ENCODE measurements at places on chromosomes 13 and 19. TPM values are rescaled to one million over a fixed set of nuclear protein-coding genes. Genes with fewer than 3 reads are reported as not detected.

The HSH2D gene
- total RNA-seq = 1.3 TPM

The PRODH2 gene
- not detected for total RNA-seq

The CDC34 gene
- total RNA-seq = 46.4 TPM

The SYCN gene
- not detected for total RNA-seq

The ICAM3 gene
- 10.1 TPM for total RNA-seq

The ZNF235 gene
- 6.2 TPM for total RNA-seq

The PGLYRP2 gene
- total RNA-seq = not detected

The SIN3B gene
- total RNA-seq = 82.7 TPM

The CLDND2 gene
- 0.87 TPM for total RNA-seq

DNA sequence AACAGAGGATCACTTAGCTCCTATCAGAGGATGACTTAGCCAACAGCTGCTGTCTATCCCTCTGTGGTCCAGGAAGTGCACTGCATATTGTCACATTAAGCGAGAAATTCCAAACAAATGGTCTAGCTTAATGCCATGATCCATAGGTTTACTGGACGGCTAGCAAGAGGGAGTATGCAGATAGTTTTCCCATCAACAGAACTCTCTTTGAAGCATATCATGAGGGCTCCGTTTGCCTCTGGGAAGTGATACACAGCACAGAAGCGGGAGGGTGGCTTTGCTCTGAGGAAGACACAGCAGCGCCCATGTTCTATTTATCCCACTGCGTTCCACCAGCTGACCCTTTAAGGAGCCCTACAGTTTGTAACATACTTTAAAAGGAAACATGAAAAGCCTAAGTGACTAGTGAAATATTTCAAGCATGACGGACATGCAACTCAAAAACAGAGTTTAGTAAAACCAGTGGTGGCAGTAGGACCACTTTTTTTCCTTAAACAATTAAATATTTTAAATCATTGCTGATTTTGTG, 52.7 kb downstream of the COL4A1 start:
- DNase-seq = no peak

GRCh38 chr19:3987619-3988371, 2.5 kb upstream of the EEF2 start:
- DNase-seq = peak; percentile 95

DNA sequence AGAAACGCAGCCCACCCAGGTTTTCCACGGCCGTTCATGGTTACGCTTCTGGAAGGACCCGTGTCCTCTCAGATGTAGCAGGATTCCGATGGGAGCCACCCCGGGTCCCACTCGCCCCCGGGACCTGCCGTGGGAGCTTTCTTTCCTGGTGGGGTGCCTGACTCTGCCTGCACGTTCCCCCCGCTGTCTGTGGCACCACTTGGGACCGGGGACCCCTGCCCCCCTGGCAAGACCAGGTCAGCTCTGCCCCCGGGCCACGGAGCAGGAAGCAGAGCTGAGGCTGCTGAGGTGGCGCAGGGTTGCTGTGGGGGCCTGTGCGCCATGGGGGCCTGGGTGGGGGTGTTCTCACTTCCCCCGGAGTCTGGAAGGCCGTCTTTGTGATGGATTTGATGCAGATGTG, 12.1 kb downstream of the CSNK1G2 start:
- DNase-seq = no peak

DNA sequence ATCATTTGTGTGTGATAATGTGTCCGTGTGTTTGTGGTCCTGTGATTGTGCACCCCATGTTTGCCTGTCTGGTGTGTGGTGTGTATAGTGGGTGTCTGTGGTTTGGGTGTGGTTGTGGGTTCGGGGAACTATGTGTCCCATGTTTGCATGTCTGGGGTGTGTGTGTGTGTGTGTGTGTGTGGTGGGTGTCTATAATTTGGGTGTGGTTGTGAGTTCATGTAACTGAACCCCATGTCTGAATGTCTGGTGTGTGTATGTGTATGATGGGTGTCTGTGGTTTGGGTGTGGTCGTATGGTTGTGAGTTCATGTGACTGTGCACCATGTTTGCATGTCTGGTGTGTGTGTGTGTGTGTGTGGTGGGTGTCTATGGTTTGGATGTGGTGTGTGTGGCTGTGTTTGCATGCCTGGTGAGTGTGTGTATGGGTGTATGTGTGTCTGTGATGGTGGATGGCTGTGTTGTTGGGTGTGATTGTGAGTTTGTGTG, 11.1 kb upstream of the NFIX start:
- DNase-seq = no peak

- no peak for DNase-seq
These were observed 133.6 kb downstream of the COL4A1 start for GRCh38 chr13:110173247-110173818.

DNA sequence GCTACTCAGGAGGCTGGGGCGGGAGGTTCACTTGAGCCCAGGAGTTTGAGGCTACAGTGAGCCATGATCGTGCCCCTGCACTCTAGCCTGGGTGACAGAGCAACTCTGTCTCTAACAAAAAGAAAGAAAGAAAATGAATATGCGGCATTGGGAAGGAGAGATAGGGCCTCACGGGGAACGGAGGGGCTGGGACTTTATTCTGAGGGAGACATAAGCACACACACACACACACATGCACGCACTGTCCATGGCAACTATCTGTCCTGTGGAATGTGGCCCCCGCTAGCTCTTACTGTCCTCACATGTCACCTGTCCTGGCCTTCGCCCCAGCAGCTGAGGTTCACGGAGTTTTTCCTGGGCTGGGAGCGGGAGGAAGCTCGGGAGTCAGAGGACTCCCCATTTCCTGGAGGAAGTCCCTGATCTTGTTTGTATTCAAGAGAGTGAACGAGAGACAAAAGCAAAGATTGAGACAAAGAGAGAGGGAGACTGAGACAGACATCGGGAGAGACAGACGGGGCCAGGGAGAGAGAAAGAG, 654 bp downstream of the STAP2 start:
- no peak for DNase-seq

- DNase-seq = no peak
These were observed 121.2 kb downstream of the PDS5B start for GRCh38 chr13:32707471-32707870.

- DNase-seq = peak; percentile 87
These were observed 2.2 kb downstream of the CXCL17 start for GRCh38 chr19:42440357-42441048.

DNA sequence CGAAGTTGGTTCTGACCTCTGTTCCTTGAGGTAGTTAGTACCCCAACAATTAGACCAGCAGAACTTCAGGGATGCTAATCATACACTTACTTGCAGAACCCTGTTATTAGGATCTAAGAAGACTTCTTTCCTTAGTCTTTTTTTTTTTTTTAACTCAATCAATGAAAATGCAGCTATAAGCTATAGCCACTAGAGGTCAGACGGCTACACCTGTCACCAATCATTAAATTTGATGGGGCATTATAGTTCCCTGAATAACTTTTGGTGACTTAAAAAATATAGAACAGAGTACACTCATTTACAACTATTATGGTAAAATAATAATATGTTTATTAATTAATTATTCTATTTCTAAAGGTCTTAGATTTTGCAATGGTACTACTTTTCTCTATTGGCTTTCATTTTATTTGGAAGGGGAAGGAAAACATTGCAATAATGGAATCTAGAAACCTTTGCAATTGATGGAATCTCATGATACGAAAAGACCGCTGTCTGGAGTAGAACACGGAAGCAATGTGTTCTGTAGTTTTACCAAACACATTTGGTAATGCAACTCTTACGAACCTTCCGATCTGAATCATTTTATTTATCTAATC, 483.2 kb downstream of the DIAPH3 start:
- DNase-seq = no peak

GRCh38 chr13:84684804-84685203, 802.5 kb upstream of the SLITRK1 start:
- DNase-seq = no peak

DNA sequence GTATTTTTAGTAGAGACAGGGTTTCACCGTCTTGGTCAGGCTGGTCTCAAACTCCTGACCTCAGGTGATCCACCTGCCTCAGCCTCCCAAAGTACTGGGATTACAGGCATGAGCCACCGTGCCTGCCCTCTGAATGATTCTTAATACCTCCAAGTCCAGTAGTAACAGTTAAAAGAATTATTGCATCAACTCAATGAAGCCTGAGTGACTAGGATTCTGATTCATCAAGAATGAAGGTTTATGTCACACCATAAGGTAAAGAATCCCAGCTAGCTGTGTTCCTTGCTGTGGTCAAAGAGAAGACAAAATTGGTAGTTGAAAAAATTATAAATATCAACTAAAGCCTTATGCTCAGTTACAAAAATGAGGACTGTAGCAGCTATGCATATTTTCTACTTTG, 81.2 kb upstream of the ABCC4 start:
- no peak for DNase-seq

DNA sequence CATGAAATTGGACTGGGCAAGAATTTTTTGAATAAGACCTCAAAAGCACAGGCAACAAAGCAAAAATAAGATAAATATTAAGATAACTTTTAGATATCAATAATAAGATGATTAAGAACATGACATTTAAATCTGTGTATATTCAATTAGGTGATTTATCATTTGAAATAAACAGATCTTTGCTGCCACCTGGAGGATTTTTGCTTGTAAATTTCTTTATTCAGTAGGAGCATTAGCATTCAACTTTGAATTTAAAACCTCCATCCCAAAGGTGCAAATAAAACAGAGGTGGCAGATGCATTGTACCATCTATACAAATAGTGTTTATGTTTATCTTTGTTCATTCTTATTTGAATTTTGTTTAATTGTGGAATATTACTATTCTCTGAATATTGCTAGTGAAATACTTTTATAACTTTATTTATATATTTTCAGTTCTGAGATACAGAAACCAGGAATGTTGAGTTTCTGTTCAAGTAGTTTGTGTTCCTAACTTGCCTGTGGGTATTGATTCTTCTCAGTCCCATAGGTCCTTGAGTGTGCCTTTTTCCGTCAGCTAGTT, 20.9 kb downstream of the COG6 start:
- DNase-seq = no peak

- no peak for DNase-seq
These were observed 97.5 kb upstream of the PABPC3 start for GRCh38 chr13:24998433-24998832.

DNA sequence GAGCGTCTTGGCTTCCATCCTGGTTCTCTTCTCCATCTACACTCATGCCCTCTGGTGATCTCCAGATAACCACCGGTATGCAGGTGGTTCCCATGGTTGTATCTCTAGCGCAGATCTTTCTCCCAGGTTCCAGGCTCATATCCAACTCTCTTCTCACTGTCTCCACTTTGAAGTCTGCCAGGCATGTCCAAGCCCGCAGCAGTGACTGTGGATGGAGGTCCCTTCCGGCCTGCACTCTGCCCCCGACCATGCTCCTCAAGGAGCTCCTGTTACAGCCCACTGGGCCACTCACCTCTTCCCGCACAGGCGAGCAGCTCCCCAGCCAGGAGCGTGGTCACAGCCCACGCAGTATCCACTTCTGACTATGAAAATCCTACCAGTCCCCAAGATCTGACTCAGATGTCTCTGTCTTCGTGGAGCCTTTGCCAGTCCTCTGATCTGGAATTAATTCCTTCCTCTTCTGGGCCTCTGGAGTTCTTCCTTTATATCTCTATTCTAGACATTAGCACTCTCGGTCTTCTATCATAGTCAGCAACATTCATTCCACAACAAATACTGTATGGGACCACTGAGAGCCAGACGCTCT, 100.2 kb downstream of the TEX26 start:
- no peak for DNase-seq

DNA sequence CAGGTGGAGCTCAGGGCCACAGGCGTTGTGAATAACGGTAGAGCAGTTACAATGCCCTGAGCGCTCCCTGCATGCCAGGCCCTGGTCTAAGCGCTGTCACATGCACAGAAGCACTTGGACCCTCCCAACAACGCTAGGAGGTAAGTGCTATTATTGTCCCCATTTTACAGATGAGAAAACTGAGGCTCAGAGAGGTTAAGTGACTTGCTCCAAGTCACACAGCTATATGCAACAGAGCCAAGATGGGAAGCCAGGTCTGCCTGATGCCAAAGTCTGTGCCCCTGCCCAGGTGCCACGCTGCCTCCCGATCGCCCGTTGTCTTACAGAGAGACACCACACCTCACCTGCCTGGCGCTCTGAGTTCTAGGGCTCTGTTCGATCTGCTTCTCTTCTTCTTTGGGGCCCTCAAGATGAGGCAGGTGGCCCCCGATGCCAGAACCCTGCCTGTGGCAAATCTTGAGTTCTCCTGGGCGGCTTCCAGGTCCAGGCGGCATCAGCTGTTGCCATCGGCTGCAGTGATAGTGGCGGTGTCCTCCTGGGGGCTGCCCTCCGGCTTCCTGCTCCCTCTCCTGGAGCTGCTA, 20.0 kb downstream of the YIPF2 start:
- DNase-seq = no peak

GRCh38 chr19:18665771-18666202, 17.7 kb upstream of the CRTC1 start:
- peak; percentile 85 for DNase-seq

DNA sequence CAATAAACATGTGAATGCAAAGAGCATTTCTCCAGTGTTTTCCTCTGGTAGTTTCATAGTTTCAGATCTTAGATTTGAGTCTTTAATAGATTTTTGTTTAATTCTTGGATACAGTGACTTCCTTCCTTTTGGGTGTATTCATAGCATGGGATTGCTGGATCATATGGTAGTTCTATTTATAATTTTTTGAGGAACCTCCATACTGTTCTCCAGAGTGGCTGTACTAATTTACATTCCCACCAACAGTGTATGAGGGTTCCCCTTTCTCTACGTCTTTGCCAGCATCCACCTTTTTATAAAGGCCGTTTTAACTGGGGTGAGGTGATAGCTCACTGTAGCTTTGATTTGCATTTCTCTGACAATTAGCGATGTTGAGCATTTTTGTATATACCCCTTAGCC, 9.3 kb upstream of the CALM3 start:
- DNase-seq = no peak

GRCh38 chr13:110233181-110233950, 73.6 kb downstream of the COL4A1 start:
- peak; percentile 74 for DNase-seq

GRCh38 chr13:28100150-28101121, at the start of gene FLT3:
Gene FLT3 (minus strand): TSS chr13:28100576. CDS start chr13:28100510, 66 bp downstream.
- no peak for DNase-seq

DNA sequence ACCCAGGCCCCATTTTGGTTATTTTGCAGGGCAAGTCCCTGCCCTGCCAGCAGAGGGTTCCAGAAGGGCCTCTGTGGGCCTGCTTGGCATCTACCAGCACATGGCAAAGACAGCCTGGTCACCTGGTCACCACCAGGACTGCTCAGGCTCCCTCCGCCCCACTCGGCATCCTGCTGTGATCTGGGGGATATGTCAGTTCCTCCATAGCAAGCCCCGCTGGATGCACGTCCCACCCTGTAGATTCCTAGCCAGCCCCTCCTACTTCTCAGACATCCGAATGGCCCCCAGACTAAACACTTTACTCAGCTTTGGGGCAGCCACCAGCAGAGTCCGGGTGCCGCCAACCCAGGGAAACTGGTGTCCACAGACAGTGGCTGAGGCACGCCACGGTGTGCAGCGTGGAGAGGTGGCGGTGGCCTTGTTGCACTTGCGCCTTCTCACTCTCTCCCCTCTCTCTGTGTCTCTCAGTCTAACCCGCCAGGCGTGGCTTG, 31.8 kb upstream of the USE1 start:
- DNase-seq = no peak

Measured in aorta (tissue), 5 donors.